ENCODE measurements at places on chromosomes 6 and 20. TPM values are rescaled to one million over a fixed set of nuclear protein-coding genes. Genes with fewer than 3 reads are reported as not detected.

The DEFB132 gene
- not detected for total RNA-seq

The MCHR2 gene
- not detected for total RNA-seq

The TXLNB gene
- not detected for total RNA-seq

The YIPF3 gene
- 63.8 TPM for total RNA-seq

Data from A549 treated with GW870086 at 1 μM for 4 hours (cell line).